Hepatocyte (in vitro differentiated cells): ENCODE measurements at places on chromosomes 13 and 19. TPM values are rescaled to one million over a fixed set of nuclear protein-coding genes. Genes with fewer than 3 reads are reported as not detected.

MYO1F gene
- 0.13 and 0.92 TPM in 2 replicates for total RNA-seq

DNA sequence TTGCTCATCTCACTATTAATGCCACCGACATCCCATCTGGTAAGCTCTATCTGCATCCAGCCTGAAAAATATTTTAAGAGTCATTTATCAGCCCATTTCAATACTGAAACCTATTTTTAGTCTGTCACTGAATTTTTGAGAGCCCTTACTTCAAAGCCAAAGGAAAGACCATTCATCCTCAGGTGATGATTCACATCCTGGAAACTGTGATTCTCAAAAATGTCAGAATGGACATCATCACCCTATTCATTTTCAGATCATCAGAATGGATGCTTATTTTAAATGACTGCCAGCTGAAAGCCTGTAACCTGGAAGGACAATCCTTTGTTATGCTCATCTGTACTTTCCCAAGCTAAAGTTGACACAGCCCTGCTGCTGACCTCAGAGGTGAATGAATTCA, 27.0 kb downstream of the TNFSF11 start:
- no peaks in the 10 kb centered on the region for H3K27me3 ChIP-seq
- H3K4me3 ChIP-seq = no peak overlapping the region
- DNase-seq = no peak
- H3K4me1 ChIP-seq = no peaks in the 10 kb centered on the region
- no peak overlapping the region for H3K27ac ChIP-seq
- H3K36me3 ChIP-seq = no peaks in the 10 kb centered on the region

CABP5 gene
- not detected in 2 replicates for total RNA-seq

DNA sequence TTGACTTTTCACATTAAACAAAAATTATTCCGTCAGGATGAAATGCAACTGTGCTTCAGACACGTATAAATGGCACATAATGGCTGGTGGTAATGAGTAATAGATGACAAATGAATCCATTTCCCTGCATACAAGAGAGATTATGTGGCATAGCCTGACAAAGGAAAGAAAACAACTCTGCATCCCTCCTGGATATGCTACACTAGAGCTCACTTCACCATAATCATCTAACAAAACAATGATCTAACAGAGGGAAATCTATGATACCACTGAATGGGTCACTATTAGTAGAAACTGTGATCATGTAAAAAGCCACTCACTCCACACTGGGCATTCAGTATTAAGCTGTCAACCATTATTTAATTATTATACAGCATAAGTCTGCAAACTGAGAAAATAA, 1498.4 kb downstream of the EFNB2 start:
- H3K4me1 ChIP-seq = no peaks in the 10 kb centered on the region
- no peaks in the 10 kb centered on the region for H3K36me3 ChIP-seq
- no peak overlapping the region for H3K27ac ChIP-seq
- no peak for DNase-seq

DNA sequence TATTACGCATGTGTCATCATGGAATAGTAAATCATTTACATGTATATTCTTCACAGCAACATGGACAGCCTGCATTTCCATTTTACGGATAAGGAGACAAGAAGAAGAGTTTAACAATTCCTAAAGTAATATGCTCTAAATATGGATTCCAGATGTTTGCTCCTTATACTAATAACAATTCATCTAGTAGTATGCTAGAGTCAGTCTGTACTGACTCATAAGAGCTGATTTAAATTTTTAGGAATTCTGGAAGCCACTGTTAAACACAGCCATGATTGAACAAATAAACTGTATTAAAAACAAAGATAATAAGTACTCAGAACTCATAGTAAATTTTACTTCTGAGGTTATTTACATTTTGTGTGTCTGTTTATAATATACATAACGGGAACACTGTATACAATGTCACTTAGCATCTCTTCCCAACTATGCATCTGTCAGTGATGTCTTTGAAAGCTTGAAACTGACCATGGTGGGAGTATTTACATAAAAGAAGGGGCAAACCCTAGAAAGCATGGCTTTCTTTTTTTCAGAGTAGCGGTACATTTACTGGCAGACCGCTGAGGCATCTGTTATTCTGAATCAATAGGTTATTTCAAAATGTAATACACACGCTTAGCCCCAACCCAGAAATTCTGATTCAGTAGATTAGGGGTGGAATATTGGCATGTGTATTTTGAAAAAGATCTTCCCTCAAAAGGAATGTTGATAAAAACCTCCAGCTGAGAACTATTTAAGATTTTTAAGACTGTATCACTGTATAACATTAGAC, 12.9 kb downstream of the ZC3H13 start:
- no peak overlapping the region for H3K4me3 ChIP-seq
- no peak for DNase-seq
- H3K27me3 ChIP-seq = no peaks in the 10 kb centered on the region
- no peak overlapping the region for H3K27ac ChIP-seq

ERICH6B gene
- total RNA-seq = not detected in 2 replicates

AMER2 gene
- total RNA-seq = 0.23 and 0.24 TPM in 2 replicates

- no peak overlapping the region for H3K27ac ChIP-seq
- no peaks in the 10 kb centered on the region for H3K36me3 ChIP-seq
- peaks cover 6% of the 10 kb centered on the region for H3K4me1 ChIP-seq
- H3K27me3 ChIP-seq = no peaks in the 10 kb centered on the region
These were observed 203.9 kb downstream of the COL4A1 start for GRCh38 chr13:110103026-110103425.

DNA sequence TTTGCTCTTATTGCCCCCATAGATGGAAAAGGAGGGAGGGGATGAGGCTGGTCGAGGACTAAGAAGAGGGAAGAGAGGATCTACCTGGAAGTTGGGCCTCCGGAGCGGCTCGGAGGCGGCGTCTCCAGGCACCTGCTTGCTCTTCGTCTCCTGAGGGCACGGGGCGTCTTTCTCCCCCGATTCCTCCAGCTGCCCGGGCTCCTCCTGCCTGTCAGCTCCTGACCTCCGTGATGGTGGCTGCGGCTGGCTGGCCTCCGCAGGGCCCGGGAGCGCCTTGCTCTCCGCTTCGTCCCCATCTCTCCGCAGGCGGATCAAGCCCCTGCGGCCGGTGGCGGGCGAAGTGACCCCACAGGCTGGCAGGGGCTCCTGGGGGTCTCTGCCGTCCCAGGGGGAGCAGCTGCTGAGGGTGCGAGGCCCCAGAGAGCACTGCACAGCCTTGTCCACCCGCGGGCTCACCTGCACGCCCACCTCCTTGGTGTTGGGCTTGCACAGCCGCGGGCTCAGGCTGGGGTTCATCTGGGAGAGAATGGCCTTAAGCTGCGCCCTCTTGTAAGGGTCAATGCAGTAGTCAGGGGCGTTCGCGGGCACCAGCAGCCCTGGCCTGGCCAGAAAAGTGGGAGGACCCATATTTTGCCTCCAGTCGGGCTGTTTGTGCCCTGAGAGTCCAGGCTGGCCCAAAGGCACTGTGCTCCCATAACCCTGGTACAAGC, 3.8 kb downstream of the ZAR1L start:
- no peak for DNase-seq
- H3K27ac ChIP-seq = no peak overlapping the region
- no peak overlapping the region for H3K4me3 ChIP-seq
- no peaks in the 10 kb centered on the region for H3K27me3 ChIP-seq
- H3K4me1 ChIP-seq = no peaks in the 10 kb centered on the region

GRCh38 chr19:44002212-44002565, 568 bp upstream of the ZNF230 start:
- H3K27ac ChIP-seq = peak overlapping the region; percentile 85
- DNase-seq = no peak
- H3K4me1 ChIP-seq = peaks cover 10% of the 10 kb centered on the region

PTPRH gene
- 30.9 and 31.5 TPM in 2 replicates for total RNA-seq

GRCh38 chr13:49351871-49352270, 92.0 kb downstream of the CAB39L start:
- DNase-seq = no peak
- H3K27ac ChIP-seq = no peak overlapping the region
- no peak overlapping the region for H3K4me3 ChIP-seq
- no peaks in the 10 kb centered on the region for H3K4me1 ChIP-seq
- no peaks in the 10 kb centered on the region for H3K36me3 ChIP-seq

DNA sequence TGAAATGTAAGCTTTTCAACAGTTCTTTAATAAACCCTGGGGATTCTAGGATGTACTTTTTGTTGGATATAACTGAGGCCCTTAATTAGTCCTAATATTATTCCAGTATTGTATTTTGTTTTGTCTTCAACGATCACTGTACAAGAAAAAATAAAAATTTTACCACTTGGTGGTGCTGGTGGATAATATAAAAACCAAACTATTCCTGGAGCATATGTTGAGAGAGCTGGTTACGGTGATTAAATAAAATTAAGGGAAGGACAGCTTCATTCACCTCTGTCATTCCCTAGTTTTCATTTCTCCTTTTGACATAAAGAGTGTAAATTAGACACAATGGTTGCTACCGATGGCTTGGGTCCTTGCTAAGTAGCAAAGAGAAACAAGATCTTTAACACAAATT, 598.6 kb upstream of the PCDH20 start:
- no peak overlapping the region for H3K27ac ChIP-seq
- no peaks in the 10 kb centered on the region for H3K4me1 ChIP-seq
- DNase-seq = peak; percentile 6
- no peaks in the 10 kb centered on the region for H3K36me3 ChIP-seq
- H3K4me3 ChIP-seq = no peak overlapping the region
